NCI-H1417 (cell line): ENCODE measurements at places on chromosomes 5 and 9.
A peak's percentile ranks its signal among the peaks of the same experiment; 100 is the strongest.

DNA sequence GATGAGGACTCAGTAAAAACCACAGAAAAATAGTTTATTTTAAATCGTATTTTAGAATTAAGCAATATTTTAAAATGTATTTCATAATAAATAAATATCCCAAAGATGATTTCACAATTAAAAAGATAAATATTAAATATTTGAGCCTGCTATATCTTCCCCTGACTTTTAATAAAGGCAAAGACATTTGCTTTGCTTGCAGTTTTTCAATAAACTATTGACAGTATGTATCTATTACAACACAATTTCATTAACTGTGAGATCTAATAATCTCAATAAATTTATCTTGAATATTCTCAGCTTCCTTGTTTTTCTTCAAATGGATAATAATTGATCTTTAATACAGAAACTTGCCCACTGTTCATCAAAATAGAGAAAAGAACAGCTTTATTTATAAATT is 186.2 kb upstream of the TARS1 start:
- DNase-seq: no peak

GRCh38 chr5:74919487-74919886 is 53.3 kb upstream of the FAM169A start:
- DNase-seq: peak; percentile 53

DNA sequence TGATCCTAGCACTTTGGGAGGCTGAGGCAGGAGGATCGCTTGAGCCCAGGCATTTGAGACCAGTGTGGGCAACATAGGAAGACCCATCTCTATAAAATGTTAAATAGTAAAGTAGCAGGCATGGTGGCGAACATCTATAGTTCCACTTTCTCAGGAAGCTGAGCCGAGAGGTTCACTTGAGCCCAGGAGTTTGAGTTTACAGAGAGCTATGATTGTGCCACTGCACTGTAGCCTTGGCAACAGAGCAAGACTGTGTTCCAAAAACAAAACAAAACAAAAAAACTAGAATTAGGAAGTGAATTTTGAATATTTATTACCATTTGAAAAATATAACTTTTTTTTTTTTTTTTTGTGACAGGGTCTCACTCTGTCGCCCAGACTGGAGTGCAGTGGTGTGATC is 26.8 kb upstream of the PAX5 start:
- DNase-seq: no peak

DNA sequence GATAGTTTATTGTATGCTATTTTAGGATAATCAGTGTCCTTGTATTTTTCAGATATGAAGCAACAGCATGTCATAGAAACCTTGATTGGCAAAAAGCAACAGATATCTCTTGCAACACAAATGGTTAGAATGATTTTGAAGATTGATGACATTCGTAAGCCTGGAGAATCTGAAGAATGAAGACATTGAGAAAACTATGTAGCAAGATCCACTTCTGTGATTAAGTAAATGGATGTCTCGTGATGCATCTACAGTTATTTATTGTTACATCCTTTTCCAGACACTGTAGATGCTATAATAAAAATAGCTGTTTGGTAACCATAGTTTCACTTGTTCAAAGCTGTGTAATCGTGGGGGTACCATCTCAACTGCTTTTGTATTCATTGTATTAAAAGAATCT is 14.5 kb downstream of the CCT5 start:
- no peak for DNase-seq

DNA sequence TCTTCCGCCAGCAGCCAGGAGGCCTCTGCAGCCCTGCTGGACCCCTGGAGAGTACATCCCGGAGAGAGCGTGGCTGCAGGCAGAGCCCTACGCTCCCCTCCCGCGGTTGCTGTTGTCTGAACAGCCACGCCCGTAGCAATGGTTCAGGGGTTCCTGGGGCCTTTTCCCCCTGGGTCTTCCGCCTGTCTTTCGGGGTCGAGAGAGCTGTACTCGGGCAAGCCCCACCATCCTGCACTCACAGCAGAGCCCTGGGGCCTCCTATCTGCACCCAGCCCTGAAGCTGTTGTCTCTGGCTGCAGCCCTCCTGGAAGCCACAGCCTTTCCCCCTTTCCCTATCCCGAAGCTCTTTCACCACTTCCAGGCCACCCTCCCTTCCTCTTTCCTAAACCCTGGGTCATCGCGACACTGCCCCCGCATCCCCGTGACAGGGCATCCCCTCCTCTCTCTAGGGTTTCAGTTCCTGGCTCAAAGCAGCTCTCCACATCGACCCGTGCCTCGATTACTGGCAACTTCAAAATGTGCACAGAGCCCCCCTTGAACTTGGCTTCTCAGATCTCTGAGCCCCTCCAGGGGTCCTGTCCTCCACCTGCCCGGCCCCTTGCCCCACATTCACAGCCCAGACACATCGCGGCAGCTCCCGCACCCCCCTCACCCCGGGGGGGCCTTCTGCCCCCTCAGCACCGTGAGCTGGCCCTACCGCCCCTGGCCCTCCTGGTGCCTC is 43.9 kb upstream of the CEP72 start:
- DNase-seq: no peak

GRCh38 chr9:73178044-73178443 is 26.4 kb downstream of the ANXA1 start:
- DNase-seq: no peak

DNA sequence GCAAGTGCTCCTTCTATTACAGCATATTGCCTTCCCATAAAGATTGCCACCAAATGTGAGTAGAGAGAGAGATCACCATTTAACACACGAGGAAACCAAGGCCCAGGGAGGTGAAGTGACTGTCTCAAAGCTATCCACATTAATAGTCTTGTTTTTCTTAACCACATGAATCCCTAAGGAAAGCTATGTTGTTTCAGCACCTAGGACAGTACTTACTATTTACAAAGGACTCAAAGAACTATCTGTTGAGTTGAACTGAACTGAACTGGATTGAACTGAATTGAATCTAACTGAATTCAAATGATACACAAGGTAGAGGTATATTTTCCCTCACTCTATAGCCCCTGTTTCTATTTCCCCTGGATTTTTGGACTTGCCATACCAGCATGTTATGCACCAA is 430.4 kb downstream of the CAAP1 start:
- DNase-seq: no peak

GRCh38 chr9:87580941-87581438 is 83.3 kb downstream of the DAPK1 start:
- DNase-seq: peak; percentile 25

DNA sequence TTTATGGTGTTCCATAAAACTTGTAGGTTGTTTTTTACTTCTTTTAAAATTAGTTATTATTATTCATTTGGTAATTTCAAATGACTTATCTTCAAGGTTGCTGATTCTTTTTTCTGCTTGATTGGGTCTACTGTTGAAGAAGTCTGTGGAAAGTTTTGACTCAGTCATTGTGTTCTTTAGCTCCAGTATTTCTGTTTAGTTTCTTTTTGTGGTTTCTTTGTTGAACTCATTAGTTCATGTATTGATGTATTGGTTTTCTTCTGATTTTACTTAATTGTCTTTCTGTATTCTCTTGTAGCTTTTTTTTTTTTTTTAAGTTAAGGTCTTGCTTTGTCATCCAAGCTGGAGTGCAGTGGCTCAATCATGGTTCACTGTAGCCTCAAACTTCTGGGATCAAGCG is 345.4 kb upstream of the MEF2C start:
- no peak for DNase-seq

- no peak for DNase-seq
Measured at GRCh38 chr9:72338631-72339030, 26.4 kb downstream of the ZFAND5 start.

GRCh38 chr9:125883565-125884217 is 136.5 kb downstream of the PBX3 start:
- no peak for DNase-seq

DNA sequence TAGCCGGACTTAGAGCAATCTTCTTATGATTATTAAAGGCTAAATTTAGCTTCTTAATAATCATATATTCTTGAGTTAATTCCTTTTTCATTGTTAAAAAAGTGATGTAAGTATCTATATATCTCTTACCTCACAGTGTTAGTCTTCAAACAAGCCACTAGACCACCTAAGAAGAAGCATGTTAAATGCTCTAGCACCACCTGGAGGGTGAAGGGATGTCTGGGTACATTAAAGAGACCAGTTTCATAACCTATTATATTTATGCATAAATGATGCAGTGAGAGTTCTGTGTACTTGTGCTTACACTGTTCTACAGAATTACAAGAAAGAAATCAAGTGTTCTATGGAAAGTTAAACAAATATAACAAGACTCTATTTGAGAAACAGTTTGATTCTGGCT is 55.9 kb upstream of the SLCO6A1 start:
- peak; percentile 25 for DNase-seq

DNA sequence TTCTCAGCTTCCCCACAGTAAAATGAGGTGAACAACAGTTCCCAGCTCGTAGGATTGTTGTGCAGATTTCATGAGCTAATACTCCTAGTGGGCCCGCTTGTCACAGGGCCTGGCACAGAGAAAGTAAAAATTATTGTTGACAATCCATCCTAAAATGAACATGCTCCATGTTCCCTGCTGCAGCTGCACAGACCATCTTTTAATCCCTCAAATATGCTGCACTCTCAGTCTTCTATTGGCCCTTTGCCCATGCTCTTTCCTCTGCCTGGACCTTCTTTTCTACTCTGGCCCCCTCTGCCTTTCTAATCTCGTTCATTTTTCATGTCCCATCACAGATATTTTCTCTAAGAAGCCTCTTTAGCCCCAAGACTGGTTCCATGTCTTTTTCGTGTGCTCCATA is 117.7 kb upstream of the NR3C1 start:
- no peak for DNase-seq

- DNase-seq: no peak
Measured at GRCh38 chr9:122128007-122128968, 31.3 kb downstream of the NDUFA8 start.

GRCh38 chr5:56761151-56761885 is 54.0 kb upstream of the MAP3K1 start:
- DNase-seq: no peak

- no peak for DNase-seq
Measured at GRCh38 chr9:84922051-84922450, 252.5 kb downstream of the NTRK2 start.

DNA sequence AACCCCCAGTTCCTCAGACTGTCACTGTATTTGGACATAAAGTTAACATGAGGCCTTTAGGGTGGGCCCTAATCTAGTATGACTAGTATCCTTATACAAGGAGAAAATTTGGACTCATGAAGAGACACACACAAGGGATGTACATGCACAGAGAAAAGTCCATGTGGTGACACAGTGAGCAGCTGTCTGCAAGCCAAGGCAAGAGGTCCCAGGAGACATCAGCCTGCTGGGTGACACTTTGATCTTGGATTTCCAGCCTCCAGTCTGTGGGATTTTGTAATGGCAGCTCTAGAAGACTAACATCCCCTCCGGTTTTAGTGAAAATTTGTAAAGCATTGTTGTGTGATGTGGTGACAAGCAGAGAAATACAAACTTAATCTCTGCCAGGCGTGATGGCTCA is 66.1 kb downstream of the RAI14 start:
- no peak for DNase-seq

GRCh38 chr9:130313103-130313858 is 47.7 kb downstream of the HMCN2 start:
- DNase-seq: no peak

GRCh38 chr5:9622971-9623421 is 7.2 kb downstream of the TAS2R1 start:
- no peak for DNase-seq

DNA sequence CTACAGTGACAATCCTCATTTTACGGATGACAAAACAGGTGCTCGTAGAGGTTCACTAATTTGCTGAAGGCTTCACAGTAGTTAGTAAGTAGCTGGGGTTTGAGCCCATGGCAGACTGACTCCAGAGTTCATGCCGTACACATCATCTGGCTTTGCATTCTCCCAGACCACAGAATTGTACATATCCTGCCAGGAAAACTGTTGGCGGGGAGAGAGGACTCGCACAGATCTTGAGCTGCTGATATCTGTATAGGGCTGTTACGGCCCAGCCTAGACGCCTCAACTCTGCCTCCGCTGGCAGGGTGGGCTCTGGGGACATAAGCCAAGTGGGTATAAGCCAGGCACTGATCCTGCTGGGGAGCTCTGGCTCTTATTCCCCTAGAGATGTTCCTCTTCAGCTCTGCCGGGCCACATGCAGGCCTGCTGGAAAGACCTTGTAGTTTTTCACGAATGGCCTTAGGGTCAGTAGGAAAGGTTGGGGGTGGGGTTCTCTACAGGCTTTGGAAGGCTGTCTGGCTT is 16.3 kb downstream of the LARP1 start:
- no peak for DNase-seq

DNA sequence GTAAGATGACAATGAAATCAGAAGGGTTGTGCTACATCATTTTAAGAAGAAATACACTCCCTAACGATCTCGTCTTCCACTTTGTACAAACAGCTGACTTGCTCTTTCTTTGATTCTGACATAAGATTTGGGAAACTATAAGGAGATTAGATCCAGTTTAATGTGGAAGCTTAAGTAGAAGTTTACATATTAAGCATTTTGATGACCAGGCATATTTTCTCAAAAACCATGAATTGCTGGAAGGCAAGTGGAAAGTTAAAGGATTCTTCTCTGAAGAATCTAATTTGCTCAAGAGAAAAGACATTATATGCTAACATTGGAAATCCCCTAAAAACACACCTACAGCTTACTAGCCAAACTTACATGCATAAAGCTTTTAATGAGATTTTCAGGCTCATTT is 531.9 kb upstream of the PTPRD start:
- DNase-seq: no peak

GRCh38 chr5:143679777-143680176 is 132.2 kb upstream of the HMHB1 start:
- DNase-seq: no peak

GRCh38 chr5:14286574-14287421 is 143.7 kb downstream of the TRIO start:
- DNase-seq: no peak

DNA sequence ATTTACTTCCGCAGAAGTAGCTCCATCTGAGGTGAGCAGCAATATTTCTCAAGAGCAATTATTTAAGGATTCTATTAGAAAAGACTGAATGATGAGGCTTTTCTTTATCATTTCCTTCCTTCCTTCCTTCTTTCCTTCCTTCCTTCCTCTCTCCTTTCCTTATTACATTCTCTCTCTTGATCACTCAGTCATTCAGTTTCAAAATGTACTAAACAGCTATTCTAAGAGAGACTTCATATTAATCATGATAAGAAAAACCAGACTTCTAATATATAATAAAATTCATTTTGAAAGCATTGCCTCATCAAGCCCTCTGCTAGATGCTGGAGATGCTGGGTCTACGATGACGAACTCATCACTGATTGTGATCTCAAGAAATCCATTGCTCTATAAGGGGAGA is 30.4 kb upstream of the PAPPA start:
- no peak for DNase-seq

GRCh38 chr5:176144508-176144907 is 93.7 kb upstream of the SIMC1 start:
- peak; percentile 48 for DNase-seq
